ENCODE measurements at places on chromosomes 7 and 10.

DNA sequence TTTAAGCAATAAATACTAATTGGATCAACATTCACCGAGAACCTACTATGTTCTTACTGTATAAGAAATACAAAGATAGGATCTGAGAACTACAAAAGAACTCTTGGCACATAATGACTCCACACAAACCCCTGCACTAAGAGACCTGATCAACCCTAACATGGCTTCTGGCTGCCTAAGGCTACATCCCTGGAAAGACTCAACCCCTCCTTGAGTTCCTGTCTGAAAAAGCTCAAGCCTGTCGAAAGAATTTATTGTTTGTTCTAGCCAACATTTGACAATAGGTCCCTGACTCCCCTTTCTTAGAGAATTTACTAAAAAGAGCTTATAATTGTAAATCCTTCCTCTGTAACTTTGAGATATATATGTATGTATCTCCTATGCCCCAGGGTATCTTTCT is 125.3 kb upstream of the SGCE start:
- no peak for DNase-seq

DNA sequence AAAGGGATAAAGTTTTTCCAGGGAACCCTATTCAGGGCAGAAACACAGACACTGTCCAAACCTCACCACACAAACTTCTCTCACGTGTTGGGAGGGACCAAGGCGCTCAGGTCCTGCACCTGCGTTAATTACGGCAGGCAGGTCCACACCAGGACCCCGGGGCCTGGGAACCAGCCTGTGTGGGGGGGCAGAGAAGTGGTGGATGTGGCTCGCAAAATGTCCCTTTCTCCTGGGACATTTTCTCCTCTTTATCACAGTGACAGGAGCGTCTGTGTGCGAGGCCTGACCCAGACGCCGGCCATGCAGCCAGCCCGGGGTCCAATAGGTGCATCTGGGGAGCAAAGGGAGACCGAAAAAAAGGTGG is 73.4 kb upstream of the ZNF722 start:
- DNase-seq: no peak

DNA sequence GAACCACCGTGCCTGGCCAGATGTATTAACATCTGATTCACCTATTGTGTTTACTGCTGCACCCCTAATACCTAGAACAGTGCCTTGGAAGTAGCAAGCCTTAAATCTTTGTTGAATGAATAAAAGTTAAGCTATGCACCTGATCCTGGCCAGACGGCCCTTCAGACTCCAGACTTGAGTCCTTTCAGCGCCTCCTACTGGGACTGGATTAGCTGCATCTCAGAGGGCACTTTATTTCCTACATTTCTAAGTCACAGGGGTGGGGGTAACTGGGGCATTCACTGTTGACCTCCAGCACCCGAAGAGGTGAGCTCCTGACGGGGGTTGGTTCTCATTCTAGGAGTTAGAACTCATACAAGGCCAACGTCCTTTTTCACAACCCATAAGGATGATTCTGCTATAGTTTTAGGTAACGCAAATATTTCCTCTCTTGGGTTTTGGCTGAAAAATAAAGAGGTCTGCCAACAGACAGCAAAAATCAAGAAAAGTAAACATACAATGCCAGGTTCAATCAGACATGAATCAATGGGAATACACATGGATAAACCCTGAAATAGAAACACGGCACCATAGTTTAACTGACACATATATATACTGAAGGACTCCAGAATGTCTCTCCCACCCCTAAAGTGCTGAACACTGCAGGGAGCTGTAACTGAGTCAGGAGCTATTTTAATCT is 48.0 kb upstream of the DLG5 start:
- DNase-seq: no peak

- DNase-seq: no peak
These were observed 22.6 kb downstream of the EPDR1 start for GRCh38 chr7:37942934-37943610.

DNA sequence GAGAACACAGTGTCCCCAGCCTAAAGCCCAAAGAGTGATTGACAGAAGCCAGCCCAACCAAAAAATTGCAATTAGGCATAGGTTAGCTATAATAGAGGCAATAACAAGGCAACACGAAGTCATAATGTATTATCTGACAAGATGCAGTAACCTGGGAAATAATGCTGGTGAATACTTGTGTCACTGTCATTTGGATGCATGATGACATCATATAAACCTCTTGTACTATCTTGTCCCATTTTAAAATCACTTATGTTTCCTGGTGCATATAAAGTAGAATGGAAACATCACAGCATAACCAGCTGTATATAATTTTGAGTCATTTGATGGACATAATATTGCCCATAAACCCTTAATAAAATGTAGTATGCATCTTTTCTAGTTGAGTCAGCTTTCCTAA is 1138.3 kb upstream of the LRRTM3 start:
- no peak for DNase-seq

DNA sequence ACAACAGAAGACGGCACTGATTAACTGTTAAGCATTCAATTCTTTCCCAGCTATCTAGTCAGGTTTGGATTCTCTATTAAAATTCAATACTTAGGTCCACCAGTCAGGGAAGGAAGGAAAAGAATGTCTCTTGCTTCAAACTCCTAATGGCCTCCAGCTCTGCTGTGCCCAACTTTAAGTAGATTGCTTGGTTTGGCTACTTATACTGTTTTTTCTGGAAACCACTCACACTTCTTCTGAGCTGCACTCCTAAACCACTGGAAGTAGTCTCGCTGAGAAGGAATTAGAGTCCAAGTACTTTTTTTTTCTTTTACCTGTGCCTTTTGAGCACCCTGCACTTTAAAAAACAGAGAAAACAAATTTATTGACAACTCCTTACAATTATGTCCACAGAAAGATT is 26.7 kb upstream of the COL1A2 start:
- no peak for DNase-seq

DNA sequence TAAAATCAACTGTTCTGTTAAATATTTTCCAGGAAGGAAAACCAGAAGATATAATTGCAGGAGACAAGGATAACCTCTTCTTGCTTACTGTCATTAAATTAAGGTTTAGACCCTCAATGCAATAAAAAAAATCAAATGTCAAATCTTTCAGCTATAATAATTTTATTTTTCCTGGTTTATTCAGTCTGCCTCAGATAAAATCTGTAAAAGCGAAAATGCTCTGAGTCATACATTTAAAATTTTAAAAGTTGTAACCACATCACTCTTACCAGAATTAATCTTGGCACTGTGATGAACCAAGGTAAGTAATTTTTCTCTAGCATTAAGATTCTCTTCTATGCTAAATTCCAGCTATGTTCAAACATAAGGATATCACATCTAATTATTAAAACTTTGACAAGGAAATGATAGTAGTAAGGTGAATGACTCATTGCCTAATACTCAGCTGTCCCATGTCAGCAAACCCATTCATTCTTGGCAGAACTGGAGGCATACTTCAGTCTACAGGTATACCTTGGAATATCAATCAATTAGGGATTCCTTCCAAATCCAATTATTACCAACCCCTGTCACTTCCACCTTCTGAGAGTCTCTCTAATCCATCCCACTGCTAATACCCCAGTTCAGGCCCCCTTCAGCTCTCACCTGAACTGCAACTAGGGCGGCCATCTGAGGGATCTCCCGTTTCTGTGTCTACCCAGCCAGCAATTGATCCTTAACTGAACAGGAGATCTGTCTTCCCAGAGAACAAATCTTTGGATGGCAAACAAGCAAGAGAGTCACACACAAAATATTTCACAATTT is 434.1 kb downstream of the GRM8 start:
- no peak for DNase-seq

- DNase-seq: no peak
These were observed 66.1 kb downstream of the GNA12 start for GRCh38 chr7:2777898-2778535.

GRCh38 chr10:72122221-72122620 is 33.9 kb upstream of the SPOCK2 start:
- DNase-seq: no peak

DNA sequence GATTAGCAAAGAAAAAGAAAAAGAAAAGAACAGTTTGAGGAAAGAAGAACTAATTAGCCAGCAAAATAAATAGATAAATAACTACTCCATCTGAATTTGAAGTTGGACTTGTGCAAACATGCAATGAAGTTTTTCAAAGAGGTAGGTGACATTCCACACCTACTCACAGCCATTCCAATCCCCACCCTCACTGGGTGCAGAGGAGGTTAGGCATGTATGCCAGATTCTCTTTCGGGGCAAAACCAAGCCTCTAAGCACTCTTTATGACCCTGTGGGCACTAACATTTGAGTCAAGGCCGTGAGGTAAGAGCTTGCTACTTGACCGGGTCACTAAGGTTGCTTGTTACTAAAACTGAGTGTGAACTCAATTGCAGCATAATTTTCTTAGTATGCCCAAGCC is 108.4 kb upstream of the SEMA3A start:
- DNase-seq: no peak

DNA sequence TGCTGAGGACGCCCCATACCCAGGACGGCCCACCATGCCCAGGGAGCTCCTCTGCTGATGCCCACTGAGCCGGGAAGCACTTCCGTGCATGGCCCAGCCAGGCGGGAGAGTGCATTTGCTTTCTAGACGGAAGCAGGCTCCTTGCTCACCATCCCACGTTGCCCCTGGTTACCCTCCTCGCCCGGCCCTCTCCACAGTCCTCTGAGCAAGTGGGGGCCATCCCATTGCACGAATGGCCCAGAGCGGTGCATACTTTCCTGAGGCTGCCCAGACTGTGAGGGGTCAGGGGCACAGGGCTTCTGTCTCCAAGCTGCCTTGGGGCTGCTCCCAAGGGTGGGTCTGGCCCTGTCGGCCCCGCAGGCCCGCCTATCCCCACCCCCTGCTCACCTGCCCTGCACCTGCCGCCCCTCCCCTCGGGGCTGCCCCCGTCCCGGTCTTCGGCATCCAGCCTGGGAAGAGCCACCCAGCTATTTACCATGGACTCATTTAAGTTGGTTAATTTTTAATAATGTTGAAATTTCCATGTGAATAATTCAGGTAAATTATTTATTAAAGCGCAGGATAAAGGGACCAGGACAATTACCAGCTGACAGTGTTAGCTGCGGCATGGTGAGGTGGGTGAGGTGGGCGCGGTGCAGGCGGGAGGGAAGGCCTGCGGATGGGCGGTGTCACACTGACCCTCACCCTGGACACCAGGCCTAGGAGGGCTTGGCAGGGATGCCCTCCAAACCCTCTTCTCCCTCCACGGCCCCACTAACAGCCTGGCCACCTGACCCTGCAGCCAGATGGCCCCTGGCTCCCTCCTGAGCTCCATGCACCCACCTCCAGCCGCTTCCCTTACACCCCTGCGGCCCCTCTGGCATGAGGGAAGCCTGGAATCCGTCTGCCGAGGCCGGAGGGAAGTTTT is 104.4 kb downstream of the MICALL2 start:
- DNase-seq: no peak

GRCh38 chr7:38385682-38386081 is 112.2 kb upstream of the TARP start:
- DNase-seq: no peak

- no peak for DNase-seq
These were observed 70.2 kb upstream of the FERD3L start for GRCh38 chr7:19215412-19215811.

GRCh38 chr10:43605850-43606322 is 352 bp upstream of the ZNF485 start:
- DNase-seq: no peak

GRCh38 chr7:15007507-15007906 is 105.0 kb upstream of the DGKB start:
- DNase-seq: no peak

GRCh38 chr10:118041316-118041715 is 5.4 kb downstream of the RAB11FIP2 start:
- DNase-seq: no peak

DNA sequence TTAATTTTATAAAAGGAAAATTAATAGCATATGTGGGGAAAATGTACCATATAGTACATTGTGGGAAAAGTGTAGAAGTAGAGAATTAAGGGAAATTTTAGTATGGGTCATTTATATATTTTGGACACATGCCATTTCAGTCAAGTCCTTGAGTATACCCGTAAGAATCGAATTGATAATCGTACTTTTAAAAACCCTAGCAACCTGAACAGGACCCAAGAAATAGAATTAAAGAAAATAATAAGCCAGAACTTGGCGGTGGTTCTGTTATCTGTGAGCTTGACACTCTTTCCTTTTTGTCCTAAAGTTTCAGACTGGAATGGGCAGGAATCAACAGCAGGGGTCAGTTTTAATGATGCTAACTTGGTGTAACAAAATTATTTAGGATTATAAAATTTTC is 221.0 kb downstream of the CDK14 start:
- DNase-seq: no peak

DNA sequence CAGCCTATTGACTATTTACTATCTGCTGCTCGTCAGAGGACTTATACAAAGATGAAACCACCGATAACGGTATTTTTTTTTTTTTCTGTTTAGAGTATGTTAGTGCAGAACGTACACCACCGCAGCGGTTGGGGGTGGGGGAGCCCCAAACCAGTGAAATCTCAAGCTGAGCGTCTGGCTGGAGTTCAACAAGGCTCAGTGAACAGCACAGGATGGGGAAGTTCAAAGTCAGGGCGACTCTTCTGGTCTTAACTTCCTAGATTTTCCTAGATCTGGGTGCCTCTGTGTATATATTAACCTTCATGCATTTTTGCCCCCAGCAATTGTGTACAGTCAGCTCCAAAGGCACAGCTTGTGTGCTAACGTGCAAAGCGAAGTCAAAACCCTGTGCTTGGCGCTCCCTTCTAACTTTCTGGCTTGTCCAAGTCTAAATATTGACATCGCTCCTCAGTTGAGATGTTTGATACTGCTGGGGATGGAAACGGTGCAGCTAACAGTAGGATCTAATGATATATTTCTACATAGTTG is 1.1 kb downstream of the RHOBTB1 start:
- peak; percentile 47 for DNase-seq

GRCh38 chr7:96499532-96499931 is 177.6 kb upstream of the SLC25A13 start:
- DNase-seq: no peak

- DNase-seq: peak; percentile 36
These were observed 7.5 kb upstream of the RBP3 start for GRCh38 chr10:47340608-47341170.

- no peak for DNase-seq
These were observed 33.9 kb downstream of the TMEM229A start for GRCh38 chr7:123998921-123999320.

- DNase-seq: no peak
These were observed 146.3 kb downstream of the MALRD1 start for GRCh38 chr10:19194866-19195265.

- DNase-seq: no peak
These were observed 26.9 kb downstream of the PRSS2 start for GRCh38 chr7:142797391-142798377.

Measured in caudate nucleus (tissue), 63 donors.